ENCODE measurements at places on chromosomes 7 and 10.

DNA sequence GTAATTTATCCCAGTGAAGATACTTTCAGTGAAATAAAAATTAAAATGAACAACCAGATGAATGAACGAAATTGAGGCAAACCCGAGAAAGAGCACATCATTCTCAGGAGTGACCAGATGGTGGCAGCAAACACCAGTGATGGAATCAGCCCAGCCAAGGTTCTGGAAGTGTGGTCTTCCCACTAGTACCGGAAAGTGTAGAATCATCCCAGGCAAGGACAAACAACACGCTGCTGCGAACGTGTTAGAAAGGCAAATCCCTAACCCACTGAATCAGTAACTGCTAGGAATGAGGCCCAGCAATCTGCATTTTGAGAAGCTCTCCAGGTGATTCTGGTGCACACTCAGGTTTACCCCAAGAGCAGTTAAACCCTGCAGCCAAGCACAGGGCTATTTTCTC, 15.5 kb upstream of the SLC18A3 start:
- DNase-seq: no peak

DNA sequence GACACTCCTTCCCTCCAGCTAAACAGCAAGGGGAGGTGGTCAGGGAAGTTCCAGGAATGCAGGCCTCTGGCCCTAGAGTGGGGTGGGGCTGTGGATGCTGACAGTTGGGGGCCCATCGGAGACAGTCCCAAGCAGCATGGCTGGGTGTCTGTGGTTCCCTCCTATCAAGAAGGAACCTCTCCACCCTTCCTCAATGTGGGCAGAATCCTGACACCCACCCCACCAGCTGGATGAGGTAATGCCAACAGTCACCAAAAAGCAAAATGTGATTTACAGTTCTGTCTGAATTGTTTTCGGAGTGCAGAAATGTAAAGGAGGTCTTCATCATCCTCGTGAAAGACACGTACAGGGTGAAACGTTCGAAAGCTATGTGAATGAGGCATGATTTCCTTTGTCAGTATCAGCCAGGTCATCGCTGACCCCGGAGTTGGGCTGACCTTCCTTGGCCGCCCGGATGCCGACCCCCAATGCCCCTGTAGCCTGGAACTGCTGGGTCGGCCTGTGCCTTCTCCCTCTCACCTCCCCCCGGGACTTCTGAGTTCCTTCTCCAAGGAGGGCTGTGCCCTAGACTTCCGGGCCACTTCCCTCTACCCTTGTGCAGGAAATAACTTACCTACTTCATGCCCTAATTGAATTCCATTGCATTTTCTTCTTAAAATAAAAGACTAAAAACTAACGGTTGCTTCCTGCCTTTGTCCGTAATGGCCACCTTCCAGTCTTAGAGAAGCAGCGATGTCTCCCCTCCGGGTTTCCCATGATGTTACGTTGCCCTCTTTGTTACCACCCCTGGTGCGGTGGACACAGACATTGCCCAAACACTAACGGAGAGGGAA, 24.5 kb downstream of the FOXK1 start:
- DNase-seq: no peak

GRCh38 chr10:35569111-35569707, 35.9 kb upstream of the GJD4 start:
- DNase-seq: no peak

- no peak for DNase-seq
These were observed 699.3 kb downstream of the INHBA start for GRCh38 chr7:41003611-41003940.

- DNase-seq: no peak
These were observed 87.2 kb downstream of the DNAJB6 start for GRCh38 chr7:157423886-157424565.

DNA sequence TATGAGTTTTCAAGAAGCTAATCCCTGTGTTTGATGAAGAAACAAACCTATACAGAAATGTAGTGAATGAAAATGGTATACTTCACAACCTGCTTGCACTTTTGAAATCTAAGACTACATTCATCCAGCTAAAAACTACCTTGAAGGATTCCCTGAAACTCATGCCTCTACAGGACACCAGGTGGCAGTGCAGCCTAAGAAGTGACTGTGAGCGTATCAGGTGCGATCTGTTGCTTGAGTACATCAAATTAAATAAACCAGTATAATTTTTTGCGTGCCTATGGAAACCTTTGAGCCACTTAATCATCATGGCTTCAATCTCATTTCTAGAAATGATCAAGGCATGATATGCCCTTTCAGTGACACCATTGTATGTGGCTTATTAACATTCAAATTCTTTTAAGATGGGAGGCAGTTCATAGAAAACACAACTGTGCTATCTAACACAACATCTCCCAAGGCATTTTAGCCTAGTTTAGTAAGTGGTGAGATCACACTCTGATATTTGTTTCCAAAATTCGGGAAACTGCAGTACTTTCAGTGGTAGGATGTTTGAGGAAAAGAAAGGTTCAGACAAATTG, 57.4 kb downstream of the PPP1R17 start:
- DNase-seq: no peak

DNA sequence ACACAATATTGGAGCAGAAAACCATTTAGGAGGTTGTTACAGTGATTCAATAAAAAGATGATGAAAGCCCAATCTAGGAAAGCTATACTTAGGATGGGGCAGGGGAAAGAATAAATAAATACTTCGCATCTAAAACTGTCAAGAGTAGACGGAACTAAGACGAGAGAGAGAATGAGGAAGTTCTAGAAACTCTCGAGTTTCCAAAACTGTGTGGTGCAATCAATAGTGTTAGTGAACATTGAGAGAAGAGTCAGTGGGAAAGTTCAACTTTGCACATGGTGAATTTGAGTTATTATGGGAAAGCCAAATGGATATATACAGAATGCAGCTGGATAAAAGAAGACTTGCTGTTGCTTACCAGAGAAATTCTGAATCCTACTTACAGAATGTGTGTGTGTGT, 133.8 kb upstream of the MEOX2 start:
- DNase-seq: no peak

- no peak for DNase-seq
These were observed 1.1 kb upstream of the HPSE2 start for GRCh38 chr10:99236627-99237309.

GRCh38 chr7:134957005-134957404, 29.3 kb upstream of the AGBL3 start:
- no peak for DNase-seq

DNA sequence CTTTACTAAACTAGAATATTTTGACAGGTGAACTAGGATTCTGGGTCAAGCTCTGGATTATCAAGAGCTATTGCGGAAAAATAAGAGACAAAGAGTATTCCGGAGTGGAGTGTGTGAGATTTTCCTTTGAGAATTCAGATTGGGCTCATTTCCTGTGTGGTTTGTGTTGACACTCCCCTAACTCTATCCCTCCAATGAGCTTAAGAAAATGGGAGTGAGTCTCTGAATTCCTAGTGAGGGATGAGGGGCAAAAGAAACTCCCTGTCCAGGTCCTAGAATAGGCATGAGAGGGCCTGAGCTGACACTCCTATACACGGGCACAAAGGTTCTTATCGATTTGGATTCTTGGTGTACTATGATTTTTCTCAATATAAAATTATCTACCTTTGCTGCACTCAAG, 10.2 kb downstream of the KLF14 start:
- DNase-seq: no peak

GRCh38 chr7:37815671-37816371, 32.6 kb upstream of the NME8 start:
- DNase-seq: no peak

- no peak for DNase-seq
These were observed 4.5 kb upstream of the NODAL start for GRCh38 chr10:70445718-70446657.

- DNase-seq: no peak
These were observed 186.4 kb downstream of the POLR1F start for GRCh38 chr7:19522486-19522885.

DNA sequence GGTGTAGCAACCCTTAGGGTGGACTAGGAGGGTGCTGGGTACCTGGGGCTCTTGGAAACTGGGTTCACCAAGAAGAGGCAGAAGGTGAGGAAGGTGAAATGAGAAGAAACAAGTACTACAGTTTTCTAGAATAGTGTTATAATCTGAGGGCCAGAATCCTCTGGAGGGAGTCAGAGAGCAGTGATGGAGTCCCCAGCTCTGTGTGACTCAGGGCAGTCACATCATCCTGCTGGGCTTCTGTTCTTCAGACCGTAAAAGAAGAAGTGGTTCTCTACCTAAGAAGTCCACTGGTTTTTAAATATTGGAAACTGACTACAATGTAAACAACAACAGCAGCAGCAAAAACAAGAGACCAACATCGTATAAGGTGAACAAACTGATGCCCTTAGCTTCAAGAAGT, 197.3 kb downstream of the PRPF18 start:
- no peak for DNase-seq

DNA sequence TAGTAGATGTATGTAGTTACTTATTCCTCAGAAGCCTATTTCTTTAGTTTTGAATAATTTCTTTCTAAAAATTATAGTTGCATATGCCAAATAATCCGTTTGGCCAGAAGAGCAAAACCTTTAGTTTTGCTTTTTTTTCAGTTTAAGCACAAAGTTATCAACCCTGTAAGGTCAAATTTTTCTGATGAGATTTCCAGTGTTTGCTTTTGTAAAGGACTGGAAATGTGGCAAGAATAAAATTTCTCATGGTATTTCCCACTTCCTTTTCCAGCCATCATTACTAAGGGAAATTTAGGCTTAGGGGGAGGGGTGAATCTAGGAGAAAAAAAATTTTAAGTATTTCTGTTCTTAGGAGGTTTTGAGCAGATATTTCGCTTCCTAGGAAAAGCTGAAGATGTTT, 7.6 kb downstream of the CALD1 start:
- no peak for DNase-seq

GRCh38 chr10:80697926-80698325, 160.2 kb downstream of the SH2D4B start:
- no peak for DNase-seq

DNA sequence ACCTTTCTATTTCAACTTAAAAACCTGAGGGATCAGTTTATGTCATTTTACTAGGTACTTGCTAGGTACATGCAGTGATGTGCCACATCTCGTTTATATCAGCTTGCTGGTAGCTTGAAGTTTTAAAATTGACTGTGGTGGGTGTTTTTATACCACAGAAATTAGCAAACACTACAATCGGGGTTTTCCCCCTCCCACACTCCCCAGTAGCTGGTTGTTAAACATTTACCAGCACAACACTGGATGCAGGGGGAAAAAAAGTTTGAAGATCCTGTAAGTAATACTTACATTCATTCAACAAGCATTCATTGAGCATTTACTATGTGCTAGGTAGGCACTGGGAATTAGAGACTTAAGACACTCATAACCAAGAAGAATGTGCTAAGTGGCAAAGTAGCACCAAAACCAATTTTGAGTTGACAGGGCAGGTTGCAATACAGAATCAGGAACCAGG, 32.6 kb downstream of the USP6NL start:
- DNase-seq: no peak

DNA sequence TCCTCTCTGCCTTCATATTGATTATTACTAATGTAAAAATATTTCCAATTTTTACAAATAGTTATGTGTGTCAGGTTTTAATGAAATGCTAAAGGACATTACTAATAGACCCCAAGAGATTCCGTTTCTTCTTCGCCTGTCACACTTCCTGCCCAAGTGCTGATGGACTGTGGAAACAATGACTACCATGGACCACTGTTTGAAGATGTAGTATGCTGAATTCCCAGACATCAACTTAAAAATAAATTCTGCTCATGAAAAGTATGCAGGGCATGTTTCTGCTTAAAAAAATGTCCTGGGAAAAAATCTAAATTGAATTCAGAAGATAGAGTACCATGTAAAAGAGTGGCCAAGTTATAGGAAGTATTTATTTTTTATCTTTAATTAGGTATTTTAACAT, 52.1 kb downstream of the ST7 start:
- DNase-seq: no peak

DNA sequence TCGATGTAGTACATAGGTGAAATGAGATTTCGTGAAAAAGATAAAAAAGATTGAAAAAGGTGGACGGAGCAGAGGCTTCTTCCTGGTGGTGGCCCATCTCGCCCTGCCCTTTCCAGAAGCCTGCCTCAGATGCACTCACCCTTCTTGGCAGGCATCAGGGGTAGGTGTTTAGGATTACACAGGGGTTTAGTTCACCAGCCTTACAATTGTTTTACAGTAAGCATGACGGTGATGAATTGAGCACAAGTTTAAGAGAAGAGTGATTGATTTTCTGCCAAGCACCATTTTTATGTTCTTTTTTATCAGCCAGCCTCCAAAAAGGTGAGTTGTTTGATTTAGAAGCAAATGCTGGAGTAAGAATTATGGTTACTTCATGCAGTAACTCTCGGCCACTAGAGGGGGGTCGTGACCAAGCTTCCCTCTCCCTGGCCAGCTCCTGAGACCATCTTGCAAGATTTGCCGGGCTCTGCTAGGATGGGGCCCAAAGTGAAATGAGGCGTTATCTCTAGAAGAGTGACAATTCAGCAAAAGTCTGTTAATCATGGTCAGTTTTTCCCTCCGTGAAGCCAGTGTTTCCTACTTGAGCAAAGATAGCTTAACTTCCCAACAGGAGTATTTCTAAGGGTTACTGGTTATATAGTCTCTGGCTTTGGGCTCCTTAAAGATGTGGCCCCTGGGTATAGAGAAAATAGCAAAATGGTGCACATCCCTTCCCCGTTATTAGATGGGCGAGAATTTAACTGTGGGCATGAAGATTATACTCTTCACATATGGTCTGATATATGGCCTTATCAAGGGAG, 228.8 kb downstream of the BMPER start:
- DNase-seq: no peak

DNA sequence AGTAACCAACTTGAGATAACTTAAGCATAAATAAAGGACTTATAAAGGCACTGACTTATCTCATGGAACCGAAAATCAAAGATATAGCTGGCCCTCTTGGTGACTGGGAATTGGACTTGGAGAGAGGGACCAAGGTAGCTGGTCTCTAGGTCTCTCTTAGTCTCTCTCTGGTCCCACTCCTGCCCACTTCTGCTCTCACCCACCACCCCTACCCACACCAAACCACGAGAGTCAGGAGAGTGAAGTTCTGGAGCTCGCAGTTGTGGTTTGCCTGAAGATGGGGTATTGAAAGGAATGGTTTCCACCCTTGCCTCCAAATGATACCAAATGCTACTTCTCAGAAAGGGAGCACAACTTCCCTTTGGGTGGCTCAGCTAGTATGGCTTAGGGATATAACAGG, 216.3 kb downstream of the LRMDA start:
- no peak for DNase-seq

- DNase-seq: no peak
These were observed 22.7 kb upstream of the AGFG2 start for GRCh38 chr7:100516135-100516812.

Measured in GM12892 (cell line).